ENCODE measurements at places on chromosomes 11 and 22. TPM values are rescaled to one million over a fixed set of nuclear protein-coding genes. Genes with fewer than 3 reads are reported as not detected.

- DNase-seq: no peak
Measured at GRCh38 chr11:128579798-128580504, 7.4 kb downstream of the ETS1 start.

GRCh38 chr11:64060263-64060860 is 24.6 kb downstream of the FLRT1 start:
- DNase-seq: no peak

DNA sequence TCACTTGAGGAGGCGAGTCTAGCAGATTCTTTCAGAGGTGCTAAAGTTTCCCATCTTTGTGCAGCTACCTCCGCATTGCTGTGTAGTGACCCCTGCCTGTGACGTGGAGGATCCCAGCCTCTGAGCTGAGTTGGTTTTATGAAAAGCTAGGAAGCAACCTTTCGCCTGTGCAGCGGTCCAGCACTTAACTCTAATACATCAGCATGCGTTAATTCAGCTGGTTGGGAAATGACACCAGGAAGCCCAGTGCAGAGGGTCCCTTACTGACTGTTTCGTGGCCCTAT is 8.9 kb upstream of the SAMM50 start:
- DNase-seq: no peak

DNA sequence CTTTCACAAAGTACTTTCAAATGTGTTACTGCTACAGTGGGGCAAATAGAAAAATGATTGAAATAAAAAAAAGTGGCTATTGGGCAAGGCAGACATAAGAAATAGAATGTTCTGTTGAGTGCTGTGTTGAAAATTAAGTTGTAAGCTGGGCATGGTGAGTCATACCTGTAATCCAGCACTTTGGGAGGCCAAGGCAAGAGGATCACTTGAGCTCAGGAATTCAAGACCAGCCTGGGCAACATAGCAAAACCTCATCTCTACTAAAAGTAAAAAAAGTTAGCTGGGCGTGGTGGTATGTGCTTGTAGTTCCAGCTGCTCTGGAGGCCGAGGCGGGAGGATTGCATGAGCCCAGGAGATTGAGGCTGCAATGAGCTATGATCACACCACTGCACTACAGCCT is 26.9 kb upstream of the LDHA start:
- no peak for DNase-seq

GRCh38 chr11:41878095-41878494 is 418.6 kb upstream of the LRRC4C start:
- no peak for DNase-seq

DNA sequence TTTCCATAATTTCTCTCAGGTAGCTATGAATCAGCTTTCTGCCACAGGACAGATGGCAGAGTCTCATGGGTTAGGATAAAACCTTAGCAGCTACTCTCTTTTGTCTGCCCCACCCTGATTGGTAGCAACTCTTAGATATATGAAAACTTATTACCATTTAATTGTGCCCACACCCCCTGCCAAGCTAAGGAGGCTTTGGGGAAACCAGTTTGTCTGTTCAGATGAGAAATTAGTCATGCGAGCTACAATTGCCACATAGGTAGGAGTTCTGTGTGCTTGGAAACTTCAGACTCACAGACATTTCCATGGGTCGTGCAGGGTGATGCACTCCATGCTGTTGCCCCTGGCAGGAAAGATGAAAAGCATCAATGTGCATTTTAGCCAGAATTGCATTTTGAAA is 39.9 kb downstream of the CD44 start:
- DNase-seq: no peak

DNA sequence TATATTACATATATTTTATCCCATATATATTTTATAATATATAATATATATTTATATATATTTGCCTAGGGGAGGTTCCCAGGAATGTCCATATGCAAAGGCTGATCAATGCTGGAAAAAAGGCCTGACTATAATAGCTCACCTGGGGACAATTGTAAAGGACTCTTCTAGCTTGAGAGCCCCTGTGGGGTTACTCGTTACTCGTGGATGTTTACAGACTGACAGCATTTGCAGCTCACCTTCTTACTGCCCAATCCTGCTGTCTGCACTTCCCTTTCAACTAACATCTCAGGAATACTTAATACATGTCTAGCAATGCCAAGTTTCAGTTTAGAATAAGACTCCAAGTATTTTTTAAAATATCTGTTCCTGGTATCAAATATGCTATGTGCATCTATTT is 1365.4 kb upstream of the RAG2 start:
- no peak for DNase-seq

- no peak for DNase-seq
Measured at GRCh38 chr22:44441401-44442185, 56.4 kb downstream of the RTL6 start.

The CHRDL2 gene
- polyA plus RNA-seq: 0.58 TPM

The TPBGL gene
- polyA plus RNA-seq: 0.08 TPM

The VSIG10L2 gene
- not detected for polyA plus RNA-seq

The TUB gene
- polyA plus RNA-seq: 25.4 TPM

The BIRC3 gene
- 4.7 TPM for polyA plus RNA-seq

The SLC15A3 gene
- 20.6 TPM for polyA plus RNA-seq

The SCN4B gene
- polyA plus RNA-seq: 7.0 TPM

The OR8A1 gene
- 0.04 TPM for polyA plus RNA-seq

The SSTR3 gene
- polyA plus RNA-seq: 0.08 TPM

The TREH gene
- 0.35 TPM for polyA plus RNA-seq
